ENCODE measurements at places on chromosomes 16 and 17. TPM values are rescaled to one million over a fixed set of nuclear protein-coding genes. Genes with fewer than 3 reads are reported as not detected.
A peak's percentile ranks its signal among the peaks of the same experiment; 100 is the strongest.

GRCh38 chr17:7437950-7438614, 1.2 kb upstream of the FGF11 start:
- no peak for DNase-seq

GRCh38 chr17:37848690-37849616, 75.3 kb upstream of the TBC1D3K start:
- DNase-seq: peak; percentile 78

- no peak for DNase-seq
Measured at GRCh38 chr17:40735016-40735415, 20.1 kb downstream of the KRT25 start.

- no peak for DNase-seq
Measured at GRCh38 chr16:26139884-26140283, 448.1 kb downstream of the HS3ST4 start.

DNA sequence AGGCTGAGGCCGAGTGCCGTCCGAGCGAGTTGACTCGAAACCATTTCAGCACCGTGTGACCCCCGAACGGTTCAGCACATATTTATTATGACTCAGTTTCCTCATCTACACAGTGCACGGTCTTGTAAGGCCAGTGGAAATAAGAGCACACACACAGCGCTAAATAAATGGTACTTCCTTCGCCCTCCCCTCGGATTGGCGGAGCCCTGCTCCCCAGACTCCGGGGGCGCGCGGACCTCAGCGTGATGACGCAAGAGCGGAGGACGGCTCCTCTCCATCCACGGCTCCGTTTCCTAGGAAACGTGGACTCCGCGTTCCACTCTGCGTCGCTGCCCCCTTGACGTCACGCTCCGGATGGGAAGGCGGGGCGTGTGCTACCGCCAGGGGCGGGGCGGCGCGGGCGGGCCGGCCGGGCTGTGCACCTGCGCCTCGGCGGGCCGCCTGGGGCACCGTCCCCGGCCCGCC, at the start of gene PARD6A:
Gene PARD6A (plus strand): TSS at position 397 of the 465 bp plus-strand sequence. CDS start 79 bp downstream, outside the sequence.
- peak; percentile 78 for DNase-seq

Gene SAMD14
- total RNA-seq: not detected

DNA sequence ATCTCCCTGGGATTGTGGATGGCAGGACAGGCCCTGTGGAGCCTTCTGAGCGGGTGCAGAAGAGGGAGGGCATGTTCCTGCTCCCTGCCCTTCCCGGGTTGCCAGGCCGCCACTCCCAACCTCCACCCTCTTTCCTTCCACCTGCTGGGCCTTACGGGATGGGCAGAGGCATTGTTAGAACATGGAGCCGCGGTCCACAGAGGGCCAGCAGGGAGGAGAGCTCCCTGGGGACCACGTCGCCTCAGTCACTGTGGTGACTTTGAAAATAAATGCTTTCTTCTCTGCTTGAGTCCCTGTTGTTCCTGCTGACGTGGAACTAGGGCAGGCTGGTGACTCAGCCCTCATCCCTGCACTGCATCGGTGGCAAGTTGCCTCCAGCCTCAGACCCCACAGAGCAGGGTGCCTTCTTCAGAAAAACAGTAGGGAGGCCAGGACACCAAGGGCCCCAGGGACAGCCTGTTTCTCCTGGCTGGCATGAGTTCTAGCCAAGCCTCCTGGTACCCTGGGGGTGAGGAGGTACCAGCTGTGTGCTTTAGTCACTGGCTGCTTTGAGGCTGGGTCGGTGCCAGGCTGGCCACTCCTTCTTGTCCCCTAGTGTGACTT, 224.9 kb downstream of the SEC14L1 start:
- peak; percentile 83 for DNase-seq

Gene LITAFD
- total RNA-seq: not detected

DNA sequence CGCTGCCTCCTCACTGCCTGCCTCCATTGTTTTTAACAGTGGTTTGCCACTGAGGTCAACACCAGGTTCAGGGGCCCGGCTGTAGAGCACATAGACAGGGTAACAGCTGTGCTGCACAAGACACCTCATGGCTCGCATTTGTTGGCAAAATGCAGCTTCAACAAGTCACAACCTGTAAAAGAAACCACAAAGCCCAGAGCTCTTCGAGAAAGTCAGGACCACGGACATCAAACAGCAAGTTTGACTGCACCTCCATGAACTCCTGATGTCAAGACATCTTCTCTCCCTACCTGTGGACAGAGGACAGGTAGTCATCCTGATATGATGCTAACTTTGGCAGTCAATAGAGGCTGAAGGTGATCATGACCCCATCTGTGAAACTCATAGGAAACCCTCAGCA, 142.4 kb upstream of the SOX9 start:
- no peak for DNase-seq

- DNase-seq: no peak
Measured at GRCh38 chr17:56521414-56522141, 71.9 kb upstream of the NOG start.

Gene ZFHX3
- total RNA-seq: 1.2 TPM

Gene KRT28
- total RNA-seq: not detected

GRCh38 chr16:79848719-79849118, 248.2 kb upstream of the MAF start:
- DNase-seq: no peak

Gene MT4
- total RNA-seq: not detected

Gene C16orf89
- total RNA-seq: not detected

Gene CYBA
- total RNA-seq: 21.2 TPM

GRCh38 chr16:48146710-48147109, 9.1 kb downstream of the ABCC12 start:
- no peak for DNase-seq

DNA sequence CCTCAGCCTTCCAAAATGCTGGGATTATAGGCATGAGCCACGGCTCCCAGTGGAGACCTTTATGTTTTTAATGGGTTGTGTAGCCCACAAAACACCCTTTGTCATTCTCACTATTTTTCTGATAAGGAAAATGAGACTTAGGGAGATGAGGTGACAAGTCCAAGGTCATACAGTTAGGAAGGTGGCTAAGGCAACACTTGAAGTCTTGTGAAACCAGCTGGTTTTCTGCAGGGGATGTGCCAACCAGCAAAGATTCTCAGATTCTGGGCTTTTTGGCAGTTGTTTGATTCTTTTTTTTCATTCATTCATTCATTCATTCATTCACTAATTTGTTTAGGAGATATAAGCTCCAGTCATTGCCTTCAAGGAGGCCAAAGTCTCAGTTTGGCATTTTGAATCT, 10.0 kb upstream of the PHOSPHO1 start:
- DNase-seq: no peak

DNA sequence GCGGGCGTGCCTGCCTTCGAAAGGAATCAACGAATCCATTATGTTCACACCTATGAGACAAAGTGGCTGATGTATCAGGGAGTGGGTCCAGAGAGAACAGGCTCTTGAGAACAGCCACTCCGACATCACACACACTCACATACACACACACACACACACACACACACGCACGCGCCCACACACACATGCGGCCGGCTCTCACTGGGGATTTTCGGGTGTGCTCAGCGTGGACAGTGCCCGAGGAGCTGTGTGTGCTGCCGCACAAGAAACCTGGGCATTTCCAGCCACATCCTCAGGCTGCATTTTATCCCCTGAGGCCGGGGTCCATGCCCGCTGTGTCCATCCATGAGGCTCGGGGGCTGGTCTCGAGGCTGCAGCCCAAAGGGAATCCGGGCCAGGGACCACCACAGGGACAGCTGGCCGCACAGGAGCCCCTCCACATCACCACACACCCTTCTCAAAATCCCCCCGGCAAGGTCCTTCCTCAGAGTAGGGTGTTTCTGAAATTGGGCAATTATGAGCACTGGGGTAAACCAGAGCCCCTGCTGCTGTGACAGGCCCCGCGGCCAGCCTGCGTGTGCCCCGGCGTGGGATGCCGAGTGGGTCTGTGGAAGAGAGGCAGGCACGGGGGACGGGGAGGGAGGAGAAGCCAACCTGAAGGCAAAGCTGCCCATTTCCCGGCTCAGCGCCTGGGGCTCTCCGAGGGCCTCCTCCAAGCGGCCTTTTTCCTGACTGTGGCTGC, 24.8 kb downstream of the MRM3 start:
- no peak for DNase-seq

Gene CRYBA1
- not detected for total RNA-seq

DNA sequence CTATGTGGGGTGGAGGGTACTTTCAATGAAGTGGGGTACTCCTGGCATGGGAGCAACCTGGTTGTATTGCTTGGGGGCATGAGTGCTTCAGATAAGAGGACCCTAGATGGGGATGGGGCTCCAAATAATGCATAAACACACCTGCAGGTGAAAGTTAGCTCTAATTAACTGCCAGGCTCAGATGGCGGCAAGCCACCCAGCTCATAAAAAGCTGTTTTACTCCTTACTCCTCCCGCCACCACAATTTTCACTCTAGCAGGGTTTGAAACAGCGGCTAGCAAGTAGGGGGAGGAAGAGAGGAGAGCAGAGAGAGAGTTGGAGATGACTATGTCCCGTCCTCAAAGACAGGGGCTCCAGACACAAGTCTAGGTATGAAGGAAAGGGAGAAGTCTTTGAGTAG, 117.7 kb upstream of the WSCD1 start:
- no peak for DNase-seq

DNA sequence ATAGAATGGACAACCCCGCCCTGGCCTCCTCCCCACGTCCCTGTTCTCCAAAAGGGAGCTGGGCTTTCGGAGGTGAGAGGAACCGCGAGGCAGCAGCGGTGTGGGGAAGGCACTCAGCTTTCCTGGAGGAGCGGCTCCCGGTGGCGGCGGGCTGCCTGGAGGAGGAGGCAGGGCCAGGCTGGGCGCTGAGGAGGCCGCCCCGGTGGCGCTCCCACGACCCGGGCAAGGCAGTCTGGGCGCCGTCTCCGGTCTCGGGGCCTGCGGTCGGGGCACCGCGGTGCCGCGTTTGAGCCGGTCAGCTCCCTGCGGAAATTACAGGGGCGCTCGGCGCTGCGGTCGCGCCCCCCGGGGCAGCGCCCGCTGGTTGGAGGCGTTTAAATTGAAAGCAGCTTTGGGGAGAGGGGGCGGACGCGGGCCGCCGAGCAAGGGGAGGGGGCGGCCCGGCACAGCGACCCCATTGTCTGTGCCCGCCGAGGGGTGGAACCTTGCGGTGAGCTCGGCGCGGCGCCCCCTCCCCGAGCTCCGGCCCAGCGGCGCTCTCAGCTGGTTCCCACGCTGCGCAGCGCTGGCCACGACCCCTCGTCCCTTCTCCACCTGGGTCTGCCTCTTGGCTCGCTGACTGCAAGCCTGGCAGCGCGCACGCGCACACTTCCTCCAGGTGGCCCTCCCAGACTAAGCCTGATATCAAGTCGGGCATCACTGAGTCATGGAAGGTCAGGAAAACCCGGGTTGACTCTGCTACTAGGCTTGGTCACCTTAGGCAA, 58.7 kb upstream of the DLX4 start:
- no peak for DNase-seq

GRCh38 chr17:34254651-34255380, at the start of gene CCL2:
Gene CCL2, plus strand, starts transcription at chr17:34255285. Its CDS starts 65 bp downstream, at chr17:34255350.
- peak; percentile 86 for DNase-seq

DNA sequence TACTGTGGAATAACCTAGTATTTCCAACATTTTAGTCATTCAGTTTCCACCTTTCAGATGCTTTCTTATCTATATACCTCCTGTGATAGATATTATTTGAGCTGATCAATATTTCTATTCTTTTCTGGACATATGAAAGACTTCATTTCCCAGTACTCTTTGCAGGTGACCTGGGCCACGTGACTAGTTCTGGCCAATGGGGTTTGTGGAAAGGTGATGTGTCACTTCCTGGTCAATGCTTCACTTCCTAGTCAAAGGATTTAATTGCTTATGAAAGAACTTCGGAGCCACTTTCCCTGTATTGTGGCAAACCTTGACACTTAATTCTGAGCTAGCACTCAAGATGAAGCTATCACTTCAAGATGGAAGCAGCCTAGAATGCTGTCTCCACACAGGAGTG, 248.9 kb upstream of the FOXF1 start:
- peak; percentile 76 for DNase-seq

DNA sequence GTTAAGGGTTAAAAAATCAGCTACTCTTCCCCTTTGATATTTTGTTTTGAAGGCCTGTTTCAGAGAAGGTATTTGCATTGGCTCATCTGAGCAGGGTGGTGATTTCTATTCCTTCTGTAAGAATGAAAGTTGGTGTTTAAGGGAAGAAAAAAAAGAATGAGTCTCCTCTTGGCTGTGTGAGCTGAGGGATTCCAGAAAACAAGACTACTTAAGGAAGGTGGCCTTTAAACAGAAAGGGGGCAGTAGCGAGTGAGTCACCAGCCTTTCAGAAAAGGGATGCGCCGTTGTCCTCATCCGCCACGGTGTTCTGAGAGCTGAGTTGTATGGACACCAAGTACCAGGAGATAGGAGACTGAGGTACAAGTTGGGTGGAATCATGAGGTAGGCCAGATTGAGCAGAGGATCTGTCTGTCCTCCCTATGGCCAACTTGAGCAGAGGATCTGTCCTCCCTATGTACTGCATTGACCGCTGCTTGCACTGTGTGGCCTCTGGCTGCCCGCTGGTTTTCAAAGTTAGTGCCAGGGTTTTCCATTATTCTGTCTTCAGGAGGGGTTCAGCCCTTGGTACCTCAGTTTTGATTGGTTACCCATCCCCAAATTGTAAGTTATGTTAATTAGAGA, 8.2 kb downstream of the PRKCA start:
- DNase-seq: no peak

Gene LCAT
- not detected for total RNA-seq

DNA sequence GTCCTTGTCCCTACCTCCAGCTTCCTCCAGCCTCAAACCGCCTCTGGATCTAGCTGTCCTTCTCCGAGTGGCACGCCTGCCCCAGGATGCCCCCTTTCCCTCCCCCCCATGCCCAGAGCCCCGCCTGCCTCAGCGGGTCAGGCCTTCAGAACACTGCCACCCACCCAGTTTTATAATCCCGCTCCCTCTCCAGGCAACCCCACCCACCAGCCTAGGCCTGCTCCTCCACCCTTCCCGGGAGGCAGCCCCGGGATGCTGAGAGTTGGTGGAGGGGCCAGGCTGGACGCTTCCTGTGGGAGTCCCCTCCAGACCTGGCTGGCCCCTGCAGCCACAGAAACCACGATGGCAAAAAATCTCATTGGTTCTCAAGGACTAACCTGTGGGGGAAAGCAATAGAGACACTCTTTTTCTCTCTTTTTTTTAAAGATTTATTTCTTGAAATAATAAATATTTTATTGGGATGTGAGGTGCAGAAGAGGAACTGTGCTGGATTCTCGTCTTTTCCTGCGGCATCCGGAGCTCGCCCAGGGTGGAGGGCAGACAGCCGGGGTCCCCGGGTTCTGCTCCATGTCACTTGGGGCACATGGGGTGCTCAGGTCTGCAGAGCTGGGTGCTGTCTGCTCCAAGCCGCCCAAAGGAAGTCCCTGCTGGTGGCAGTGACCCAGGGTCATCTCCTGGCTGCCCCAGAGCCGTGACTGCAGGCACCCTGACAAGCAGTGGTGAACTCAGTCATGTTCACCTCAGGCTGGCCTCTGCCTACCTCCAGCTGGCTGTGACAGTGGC, 81.9 kb downstream of the MGAT5B start:
- DNase-seq: no peak

- peak; percentile 62 for DNase-seq
Measured at GRCh38 chr17:44385287-44386181, 3.9 kb downstream of the ITGA2B start.

DNA sequence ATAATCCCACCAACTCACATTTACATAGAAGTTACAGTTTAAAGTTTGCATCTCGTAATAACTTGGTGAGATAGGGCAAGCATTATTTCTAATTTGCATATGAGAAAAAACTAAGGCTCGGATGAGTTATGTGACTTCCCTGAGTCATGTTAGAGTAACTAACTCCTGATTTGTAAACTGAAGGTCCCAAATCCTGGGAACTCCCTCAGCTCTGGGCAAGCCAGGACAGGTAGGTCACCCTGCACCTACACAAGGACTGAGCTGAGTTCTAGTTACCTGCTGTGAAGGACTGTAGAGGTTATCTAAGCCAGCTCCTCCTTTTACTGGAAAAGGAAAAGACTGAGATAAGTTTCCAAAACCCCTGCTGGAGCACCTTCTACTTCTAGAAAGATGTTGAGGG, 92.1 kb upstream of the HLF start:
- no peak for DNase-seq

Gene C17orf50
- total RNA-seq: not detected

Gene SLC4A1
- not detected for total RNA-seq
